ENCODE measurements at places on chromosomes 3 and 15.

- no peak for DNase-seq
Observed at GRCh38 chr3:100429187-100429716, 27.9 kb downstream of the LNP1 start.

GRCh38 chr15:71278989-71279756, 163.9 kb downstream of the THSD4 start:
- DNase-seq: peak; percentile 93

- no peak for DNase-seq
Observed at GRCh38 chr15:27361438-27361837, 390.5 kb downstream of the GABRG3 start.

- no peak for DNase-seq
Observed at GRCh38 chr3:31253782-31254181, 278.9 kb upstream of the STT3B start.

DNA sequence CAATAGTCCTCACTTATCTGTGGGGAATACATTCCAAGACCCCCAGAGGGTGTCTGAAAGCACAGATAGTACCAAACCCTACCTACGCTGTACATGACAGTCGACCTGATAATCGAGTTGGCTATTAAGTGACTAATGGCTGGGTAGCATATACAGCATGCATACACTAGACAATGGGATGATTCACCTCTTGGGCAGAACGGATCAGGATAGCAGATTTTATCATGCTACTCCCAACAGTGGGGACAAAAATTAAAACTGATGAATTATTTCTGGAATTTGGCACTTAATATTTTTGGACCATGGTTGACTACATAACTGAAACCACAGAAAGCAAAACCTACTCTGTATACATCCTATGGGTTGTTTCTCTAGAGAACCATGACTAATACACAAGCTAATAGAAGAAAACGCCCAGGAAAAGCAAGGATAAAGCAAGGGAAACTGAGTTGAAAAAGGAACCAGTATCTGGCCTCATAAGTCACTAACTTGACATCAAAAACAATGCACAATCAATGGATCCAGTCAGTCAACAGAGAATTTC, 15.5 kb downstream of the ATG3 start:
- peak; percentile 37 for DNase-seq

- DNase-seq: no peak
Observed at GRCh38 chr3:152011812-152012735, 138.6 kb downstream of the SUCNR1 start.

DNA sequence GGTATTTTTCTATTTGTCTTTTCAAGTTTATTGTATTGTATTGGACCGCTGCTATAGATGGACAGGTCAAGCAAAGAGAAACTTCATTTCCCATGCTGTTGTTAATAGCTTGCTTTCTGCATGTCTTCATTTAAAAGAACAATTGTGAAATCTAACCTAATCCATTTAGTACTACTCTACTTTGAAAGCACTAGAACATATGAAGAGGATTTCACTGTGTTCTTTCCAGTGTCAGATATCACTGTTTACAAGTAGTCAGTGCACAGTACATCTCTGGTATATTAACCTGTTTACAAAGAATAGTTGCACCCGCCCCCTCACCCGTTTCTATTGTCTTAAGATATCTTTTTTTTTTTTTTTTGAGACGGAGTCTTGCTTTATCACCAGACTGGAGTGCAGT, 21.8 kb upstream of the EDEM1 start:
- DNase-seq: no peak

GRCh38 chr3:157119369-157119951, 40.5 kb downstream of the CCNL1 start:
- DNase-seq: no peak

GRCh38 chr15:49468481-49468839, 45.4 kb downstream of the FGF7 start:
- DNase-seq: peak; percentile 49

GRCh38 chr3:32438596-32439344, 47.1 kb downstream of the CMTM7 start:
- peak; percentile 67 for DNase-seq

DNA sequence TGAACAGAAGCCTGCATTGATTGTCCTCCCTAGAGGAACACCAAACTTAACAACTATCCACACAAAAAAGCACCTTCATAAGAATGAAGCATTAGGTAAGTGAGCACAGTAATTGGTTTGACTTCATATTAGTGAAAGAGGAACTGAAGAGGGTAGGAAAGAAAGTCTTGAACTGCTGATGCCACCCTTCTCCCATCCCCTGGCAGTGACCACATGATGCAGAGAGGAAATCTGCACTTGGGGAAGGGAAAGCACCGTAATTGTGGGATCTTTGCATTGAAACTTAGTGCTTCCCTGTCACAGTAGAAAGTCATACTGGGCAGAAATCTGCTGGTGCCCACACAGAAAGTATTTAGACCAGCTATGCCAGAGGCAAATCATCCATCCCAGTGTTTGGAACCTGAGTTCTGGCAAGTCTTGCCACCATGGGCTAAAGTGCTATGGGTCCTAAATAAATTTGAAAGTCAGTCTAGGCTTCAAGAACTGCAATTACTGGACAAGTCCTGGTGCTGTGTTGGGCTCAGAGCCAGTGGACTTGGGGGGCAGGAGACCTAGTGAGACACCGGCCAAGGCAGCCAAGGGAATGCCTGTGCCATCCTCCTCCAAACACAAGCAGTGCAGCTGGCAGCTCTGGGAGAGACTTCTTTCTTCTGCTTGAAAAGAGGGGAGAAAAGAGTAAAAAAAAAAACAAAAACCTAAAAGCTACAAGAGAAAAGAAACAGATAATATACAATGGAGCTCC, 63.6 kb downstream of the SLC15A2 start:
- DNase-seq: no peak

DNA sequence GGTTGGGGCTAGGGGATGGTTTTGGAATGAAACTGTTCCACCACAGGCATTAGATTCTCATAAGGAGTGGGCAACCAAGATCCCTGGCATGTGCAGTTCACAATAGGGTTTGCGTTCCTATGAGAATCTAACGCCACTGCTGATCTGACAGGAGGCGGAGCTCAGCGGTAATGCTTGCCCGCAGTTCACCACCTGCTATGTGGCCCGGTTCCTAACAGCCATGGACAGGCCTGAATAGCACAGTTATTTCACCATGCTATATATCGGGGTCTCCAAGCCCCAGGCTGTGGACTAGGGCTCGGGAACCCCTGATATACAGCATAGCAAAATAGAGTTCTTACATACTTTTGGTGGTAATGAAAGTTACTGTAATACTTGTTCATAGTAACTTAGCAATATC, 99.9 kb upstream of the THSD4 start:
- DNase-seq: no peak

- no peak for DNase-seq
Observed at GRCh38 chr3:173839859-173840258, 442.3 kb downstream of the NLGN1 start.

- peak; percentile 20 for DNase-seq
Observed at GRCh38 chr3:110318108-110318507, 753.5 kb upstream of the NECTIN3 start.

GRCh38 chr3:156522673-156523072, 32.2 kb downstream of the SSR3 start:
- no peak for DNase-seq

GRCh38 chr3:5431811-5432378, 244.4 kb downstream of the EDEM1 start:
- DNase-seq: no peak

DNA sequence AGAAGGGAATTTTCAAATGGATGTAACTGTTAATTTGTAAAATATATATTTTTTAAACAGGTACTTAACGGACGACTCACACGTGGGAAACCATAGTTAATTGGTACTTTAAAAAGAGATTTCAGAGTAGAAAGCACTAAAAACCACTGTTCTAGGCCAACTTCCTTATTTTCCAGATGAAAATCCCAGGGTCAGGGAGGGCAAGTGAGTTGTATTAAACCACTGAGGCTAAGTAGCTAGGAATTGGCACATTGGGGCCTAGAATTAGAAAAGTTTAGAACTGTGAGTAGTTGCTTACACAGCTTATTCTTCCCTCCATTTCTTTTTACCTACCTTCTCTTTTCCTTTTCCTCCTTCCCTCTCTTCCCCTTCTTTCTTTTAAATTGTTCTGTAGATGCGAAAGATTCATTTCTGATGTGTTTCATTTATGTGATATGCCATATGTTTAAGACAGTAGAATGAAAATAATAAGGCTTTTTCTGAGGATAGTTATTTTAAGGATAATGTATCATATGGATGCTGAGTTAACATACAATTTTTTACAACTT, 4.1 kb upstream of the UTS2B start:
- DNase-seq: no peak

GRCh38 chr15:28961391-28961790, 75.6 kb downstream of the APBA2 start:
- DNase-seq: no peak

- peak; percentile 61 for DNase-seq
Observed at GRCh38 chr3:172148241-172148640, 108.9 kb downstream of the FNDC3B start.

DNA sequence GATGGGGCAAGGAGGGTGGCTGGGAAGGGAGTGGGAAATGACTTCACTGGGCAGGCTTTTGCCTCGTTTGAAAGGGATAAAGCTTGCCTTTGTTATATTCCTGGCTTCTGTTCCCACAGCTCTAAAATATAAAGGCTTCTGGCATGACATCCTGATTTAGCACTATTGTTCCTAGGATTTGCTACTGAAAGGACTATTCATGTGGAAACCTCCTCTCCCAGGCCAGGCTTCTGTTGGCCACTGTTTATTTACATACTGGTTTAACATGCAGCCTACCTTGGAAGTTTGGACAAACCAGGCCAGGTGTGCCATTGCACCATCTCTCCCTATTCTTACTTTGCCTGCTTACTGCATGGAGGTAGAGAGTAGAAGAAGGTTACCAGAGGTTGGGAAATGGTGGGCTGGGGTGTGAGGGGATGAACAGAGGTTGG, 2.4 kb upstream of the LMCD1 start:
- DNase-seq: no peak

DNA sequence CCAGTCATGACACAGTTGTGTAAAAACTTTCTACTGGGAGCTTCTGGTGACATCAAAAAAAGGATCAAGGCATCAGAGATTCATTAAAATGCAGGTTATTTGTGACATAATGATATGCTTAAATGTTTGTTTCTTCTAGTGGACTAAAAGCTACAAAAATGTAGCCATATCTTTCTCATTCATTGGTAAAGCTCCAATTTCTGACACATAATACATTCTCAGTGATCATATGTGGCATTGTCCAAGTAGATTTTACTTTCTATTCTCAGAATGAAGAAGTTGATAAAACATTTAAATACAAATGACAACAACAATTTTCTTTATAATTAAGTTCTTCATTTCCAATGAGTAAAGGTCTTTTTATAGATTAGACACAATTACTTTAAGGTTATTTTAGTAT, 71.0 kb upstream of the ARHGEF26 start:
- DNase-seq: no peak

- no peak for DNase-seq
Observed at GRCh38 chr3:6264906-6265305, 596.0 kb upstream of the GRM7 start.

GRCh38 chr3:13285007-13285567, 135.0 kb downstream of the NUP210 start:
- no peak for DNase-seq

DNA sequence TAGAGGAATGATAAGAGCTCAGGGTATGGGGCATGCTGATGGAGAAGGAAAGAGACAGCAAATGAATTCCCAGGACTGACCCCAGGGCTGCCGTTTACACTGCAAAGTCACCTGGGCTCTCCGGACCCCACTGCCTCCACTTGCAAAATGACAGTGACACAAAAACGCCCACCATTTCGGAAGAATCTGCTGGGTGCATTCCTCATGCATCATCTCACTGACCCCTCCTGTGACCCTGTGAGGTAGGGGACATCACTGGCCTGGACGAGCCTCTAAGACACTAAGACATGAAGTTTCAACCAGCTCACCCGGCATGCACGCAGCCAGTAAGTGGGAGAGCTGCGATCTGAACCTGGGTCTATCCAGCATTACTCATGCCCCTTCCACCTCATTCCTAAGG, 60.3 kb downstream of the PCSK6 start:
- no peak for DNase-seq

GRCh38 chr15:27725731-27726130, 373.4 kb downstream of the OCA2 start:
- no peak for DNase-seq

DNA sequence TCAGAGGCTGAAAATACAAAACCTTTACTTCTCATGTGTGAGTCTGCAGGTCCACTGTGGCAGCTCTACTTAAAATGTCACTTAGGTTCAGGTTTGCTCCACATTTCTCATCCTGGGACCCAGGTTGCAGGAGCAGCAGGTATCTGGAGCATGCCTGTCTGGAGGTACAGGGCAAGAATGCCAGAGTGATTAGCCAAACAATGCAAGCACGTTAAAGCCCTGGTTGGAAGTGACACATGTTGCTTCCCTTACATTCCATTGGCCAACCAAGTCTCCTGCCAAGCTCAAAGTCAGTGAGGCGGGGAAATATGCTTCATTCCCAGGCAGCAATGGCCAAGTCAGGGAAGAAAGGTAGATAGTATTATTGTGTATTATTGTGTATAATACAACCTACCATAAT, 76.8 kb upstream of the ARL6 start:
- no peak for DNase-seq

DNA sequence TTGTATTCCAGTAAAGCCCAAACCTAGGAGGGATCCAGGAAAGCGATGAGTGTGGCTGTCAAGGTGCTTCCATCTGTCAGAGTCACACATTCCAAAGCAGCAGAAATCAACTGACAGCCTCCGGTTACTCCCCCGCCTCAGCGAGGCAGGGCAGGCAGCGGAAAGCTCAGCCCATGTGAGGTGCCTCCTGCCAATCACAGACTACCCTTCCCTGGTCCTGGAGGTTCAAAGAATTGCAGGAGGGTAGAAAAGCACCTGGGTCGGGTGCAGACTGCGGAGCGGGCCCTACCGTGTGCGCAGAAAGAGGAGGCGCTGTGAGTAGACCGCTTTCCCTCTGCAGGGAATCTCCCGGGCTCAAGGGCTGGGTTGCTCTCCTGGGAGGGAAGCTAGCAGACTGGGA, at the start of gene UPK1B:
Gene UPK1B, plus strand, starts transcription at position 274 of the 400 bp plus-strand sequence. CDS start 13,144 bp downstream, outside the sequence.
- DNase-seq: no peak

GRCh38 chr15:68176601-68177000, 28.5 kb downstream of the CALML4 start:
- peak; percentile 44 for DNase-seq

- DNase-seq: peak; percentile 57
Observed at GRCh38 chr3:138187296-138188012, at the start of gene ARMC8. Gene ARMC8, plus strand, starts transcription at chr3:138187301. Its CDS starts 254 bp downstream, at chr3:138187555.

DNA sequence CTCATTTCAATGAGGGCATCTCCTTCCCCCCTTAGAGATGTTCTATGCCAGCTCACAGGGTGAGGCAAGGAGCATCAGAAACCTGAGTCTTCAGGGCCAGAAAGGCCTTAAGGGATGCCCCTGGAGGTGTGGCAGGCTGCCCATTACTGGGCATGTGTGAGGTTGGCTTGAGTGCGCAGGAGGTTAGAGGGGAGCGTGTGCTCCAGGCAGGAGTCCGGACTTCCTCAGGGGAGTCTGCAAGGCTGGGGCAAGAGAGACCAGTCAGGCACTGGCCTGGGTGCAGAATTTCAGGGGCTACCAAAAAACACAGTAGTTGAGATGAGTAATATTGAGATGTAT, 1.9 kb downstream of the LOXL1 start:
- DNase-seq: peak; percentile 36

- peak; percentile 3 for DNase-seq
Observed at GRCh38 chr3:43256714-43257461, 29.5 kb upstream of the SNRK start.

GRCh38 chr15:99322643-99323405, 71.5 kb downstream of the LRRC28 start:
- DNase-seq: peak; percentile 24

All from EH (cell line).